Cortex of kidney (tissue), 1 donor: ENCODE measurements at places on chromosomes 5 and 9.

GRCh38 chr9:85212209-85212608 is 529.5 kb downstream of the AGTPBP1 start:
- no peak for DNase-seq

DNA sequence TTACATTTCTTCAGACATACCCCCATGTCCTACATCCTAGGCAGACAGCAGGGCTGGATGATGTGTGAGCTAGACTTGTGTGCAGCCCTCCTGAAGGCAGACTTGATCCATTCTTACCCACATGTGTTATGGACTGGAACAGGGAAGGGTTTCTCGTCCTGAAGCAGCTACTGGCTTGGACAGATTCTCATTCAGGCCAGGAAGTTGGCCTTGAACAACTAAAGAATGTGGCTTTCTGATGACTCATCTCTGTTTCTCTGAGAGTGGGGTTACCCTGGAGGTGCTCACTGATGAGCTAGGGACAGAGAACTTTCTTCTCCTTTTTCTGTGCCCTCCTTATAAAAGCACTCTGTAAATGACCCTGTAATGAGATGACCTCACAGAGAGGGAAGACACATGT is 246.5 kb downstream of the PCSK5 start:
- DNase-seq = no peak

DNA sequence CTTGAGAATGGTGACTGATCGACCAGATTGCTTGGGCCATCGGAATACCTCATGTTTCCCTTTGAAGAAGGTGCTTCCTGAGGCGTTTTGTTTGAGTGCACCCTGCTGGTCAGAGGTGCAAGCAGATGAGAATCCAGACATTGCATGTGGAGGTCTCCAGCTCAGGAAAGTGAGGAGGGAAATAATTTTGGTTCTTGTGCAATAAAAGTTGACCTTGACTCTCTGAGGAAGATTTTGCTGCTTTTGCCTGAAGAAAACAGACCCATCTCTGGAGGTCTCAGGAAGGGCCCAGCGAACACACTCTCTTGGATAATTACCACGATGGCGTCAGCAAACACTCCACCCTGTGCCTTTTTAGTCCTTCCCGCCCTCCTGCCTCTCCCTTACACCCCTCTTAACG is 69.7 kb downstream of the GRAMD2B start:
- DNase-seq = no peak

DNA sequence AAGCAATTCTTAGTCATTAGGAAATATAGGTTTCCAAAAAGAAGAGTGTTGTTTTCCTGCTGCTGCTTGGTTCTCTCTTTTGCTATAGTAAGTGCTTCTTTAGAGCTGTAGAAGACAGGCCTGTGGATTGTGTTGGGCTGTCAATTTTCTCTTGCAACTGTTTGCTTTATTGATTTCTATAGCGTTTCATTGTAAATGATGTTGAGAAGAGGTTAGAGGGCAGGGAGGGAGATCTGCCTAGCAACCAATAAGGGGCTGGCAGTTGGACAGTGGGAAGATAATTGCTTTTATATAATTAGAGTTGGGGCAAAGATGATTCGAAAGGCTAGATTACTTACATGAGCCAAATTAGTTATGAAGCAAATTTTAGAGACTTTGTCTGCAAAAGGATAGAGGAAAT is 11.1 kb downstream of the UNC13B start:
- DNase-seq = no peak

DNA sequence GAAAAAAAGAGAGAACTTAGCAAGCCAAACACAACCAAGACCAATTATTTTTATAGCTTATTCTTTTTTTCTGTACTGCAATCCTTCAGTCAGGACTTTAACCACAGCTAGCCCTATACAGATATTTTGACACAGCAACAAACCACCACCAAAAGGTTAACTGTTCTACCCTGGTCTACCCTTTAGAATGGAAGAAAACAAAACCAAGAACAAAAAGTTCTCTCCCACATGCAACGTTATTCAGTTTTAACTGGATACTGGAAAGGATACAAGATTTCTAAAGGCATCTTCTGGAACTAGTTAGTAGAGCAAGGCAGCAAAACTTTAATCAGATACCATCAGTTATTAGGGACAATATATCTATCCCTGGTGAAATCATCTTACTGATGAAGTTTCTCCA is 32.6 kb downstream of the ECPAS start:
- no peak for DNase-seq

GRCh38 chr5:89556215-89556913 is 673.4 kb upstream of the MEF2C start:
- DNase-seq = no peak

- no peak for DNase-seq
Measured at GRCh38 chr5:168978015-168978414, 322.9 kb downstream of the SLIT3 start.

GRCh38 chr5:133618141-133618540 is 5.8 kb upstream of the FSTL4 start:
- no peak for DNase-seq

- DNase-seq = no peak
Measured at GRCh38 chr9:88178641-88179040, 40.4 kb upstream of the SPATA31C2 start.
